T follicular helper cell (primary cell): ENCODE measurements at places on chromosomes 16 and 17.

- no peak for DNase-seq
Observed at GRCh38 chr16:86466696-86467406, 43.5 kb upstream of the FOXF1 start.

GRCh38 chr17:65633988-65634387, 72.5 kb upstream of the AXIN2 start:
- no peak for DNase-seq

- DNase-seq = no peak
Observed at GRCh38 chr17:81566461-81567126, 14.4 kb upstream of the FAAP100 start.

DNA sequence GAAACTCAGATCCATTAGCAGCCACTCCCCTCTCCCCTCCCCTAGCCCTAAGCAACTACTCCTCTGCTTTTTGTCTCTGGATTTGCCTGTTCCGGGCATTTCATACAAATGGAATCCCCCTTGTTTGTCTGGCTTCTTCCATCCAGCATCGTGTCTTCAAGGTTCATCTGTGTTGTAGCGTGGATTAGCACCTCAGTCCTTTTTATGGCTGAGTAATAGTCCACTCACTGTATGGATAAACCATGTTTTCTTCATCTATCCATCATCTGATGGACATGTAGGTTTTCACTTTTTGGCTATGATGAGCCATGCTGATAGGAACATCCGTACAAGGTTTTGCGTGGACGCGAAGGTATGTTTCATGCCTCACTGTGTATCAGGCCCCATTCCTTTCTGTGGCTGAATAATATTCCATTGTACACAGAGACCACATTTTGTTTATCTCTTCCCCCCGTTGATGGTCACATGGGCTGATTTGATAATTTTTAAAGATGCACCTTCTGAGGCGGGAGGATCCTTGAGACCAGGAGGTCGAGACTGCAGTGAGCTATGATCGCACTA, 8.9 kb upstream of the GSE1 start:
- no peak for DNase-seq

- DNase-seq = no peak
Observed at GRCh38 chr17:20206068-20206467, 196.9 kb downstream of the SPECC1 start.

DNA sequence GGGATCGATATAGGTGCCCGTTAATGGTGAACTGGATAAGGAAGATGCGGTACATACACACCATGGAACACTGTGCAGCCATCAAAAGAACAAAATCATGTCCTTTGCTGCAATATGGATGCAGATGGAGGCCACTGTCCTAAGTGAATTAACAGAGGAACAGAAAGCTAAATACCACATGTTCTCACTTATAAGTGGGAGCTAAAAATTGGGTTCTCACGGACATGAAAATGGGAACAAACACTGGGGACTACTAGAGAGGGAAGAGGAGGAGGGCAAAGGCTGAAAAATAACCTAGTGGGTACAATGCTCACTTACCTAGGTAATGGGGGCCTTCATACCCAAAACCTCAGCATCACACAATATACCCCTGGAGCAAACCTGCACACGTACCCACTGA, 302.6 kb downstream of the XYLT1 start:
- DNase-seq = no peak

GRCh38 chr17:76359375-76359774, 5.7 kb upstream of the PRPSAP1 start:
- DNase-seq = no peak

GRCh38 chr16:55756963-55757362, 75.9 kb downstream of the CES1 start:
- DNase-seq = no peak

DNA sequence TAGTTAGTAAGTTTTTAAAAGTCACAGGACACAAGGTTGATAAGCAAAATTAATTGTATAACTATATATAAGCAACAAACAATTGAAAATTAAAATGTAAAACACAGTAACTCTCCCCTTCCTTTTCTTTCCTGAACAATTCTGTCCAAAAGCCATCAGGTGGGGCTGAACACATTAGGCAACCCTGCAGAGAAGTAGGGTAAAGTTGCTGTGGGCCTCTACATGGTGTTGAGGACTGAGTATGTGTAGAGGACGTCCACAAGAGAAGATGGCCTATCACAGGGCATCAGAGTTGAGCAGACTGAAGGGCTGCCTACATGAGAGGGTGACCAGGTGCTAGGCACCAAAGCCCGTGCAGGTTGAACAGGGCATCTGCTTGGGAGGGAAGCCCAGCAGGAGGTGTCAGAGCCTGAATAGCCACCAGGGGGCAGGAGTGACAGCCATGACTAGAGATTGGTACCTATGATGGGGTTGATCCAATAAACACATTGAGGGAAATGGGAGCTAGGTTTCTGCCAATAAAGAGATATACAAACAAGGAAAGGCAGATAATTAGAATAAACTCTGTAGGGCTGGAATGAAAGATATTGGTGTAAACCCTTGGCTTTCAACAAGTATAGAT, 415.1 kb downstream of the NPIPA8 start:
- peak; percentile 25 for DNase-seq

DNA sequence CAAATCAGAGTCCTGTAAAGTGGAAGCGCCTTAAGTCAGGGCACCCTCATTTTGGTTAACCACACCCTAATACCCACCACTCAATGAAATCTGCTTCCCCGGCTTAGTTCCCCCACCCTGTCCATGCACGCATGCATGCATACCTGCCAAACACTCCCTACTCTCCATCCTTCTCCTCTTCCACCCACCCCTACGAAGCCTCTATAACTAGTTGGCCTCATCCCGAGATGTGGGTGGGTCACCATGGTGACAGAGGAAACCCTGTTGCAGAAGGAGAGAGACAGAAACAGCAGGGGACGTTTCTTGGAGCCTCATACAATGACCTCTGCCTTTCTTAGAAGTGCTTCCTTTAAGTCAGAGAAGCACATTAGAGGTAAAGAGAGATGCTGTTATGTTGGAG, 46.8 kb upstream of the DNAH9 start:
- DNase-seq = no peak

GRCh38 chr17:81393684-81394376, 1.4 kb upstream of the BAHCC1 start:
- DNase-seq = no peak

- DNase-seq = no peak
Observed at GRCh38 chr16:188674-189073, 8.4 kb downstream of the HBQ1 start.

GRCh38 chr16:21206550-21206949, 4.8 kb downstream of the ZP2 start:
- DNase-seq = no peak

DNA sequence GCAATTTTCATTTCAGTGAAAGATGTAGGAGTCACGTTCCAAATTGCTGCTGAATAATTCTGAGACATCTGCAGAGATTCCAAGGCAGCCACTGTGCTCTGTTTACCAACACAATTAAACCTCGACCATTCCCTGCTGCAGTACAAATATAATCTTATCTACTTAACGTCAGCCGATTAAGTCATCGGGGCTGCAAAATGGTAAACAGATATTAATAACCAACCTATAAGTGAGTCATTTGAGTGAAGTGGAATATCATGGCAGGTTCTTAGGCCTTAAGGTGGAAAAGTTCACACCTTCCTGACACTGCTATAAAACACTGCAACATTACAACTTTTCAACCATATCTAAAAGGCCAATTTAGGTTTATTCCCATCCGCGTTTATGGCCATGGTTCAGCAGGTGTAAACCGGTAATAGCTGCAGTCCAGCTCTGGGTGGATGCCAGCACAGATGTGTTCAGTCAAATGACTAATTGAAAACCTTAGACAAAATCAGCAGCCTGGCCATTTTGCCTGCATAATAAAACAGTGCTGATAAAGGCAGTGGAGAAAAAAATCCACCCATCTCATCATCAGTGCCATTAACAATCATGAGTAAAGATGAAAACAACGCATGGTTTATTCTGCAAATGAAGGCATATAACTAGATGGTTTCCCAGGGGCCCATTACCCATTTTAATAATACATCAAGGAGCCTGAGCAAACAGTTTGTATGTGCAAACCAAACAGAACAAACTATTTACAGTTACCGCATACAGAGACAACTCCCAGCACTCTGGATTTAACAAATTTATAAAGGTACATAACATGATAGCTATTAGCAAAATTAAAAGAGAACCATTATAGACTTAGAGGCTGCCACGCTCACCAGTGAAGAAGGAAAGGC, 202.9 kb upstream of the IRX3 start:
- DNase-seq = no peak

DNA sequence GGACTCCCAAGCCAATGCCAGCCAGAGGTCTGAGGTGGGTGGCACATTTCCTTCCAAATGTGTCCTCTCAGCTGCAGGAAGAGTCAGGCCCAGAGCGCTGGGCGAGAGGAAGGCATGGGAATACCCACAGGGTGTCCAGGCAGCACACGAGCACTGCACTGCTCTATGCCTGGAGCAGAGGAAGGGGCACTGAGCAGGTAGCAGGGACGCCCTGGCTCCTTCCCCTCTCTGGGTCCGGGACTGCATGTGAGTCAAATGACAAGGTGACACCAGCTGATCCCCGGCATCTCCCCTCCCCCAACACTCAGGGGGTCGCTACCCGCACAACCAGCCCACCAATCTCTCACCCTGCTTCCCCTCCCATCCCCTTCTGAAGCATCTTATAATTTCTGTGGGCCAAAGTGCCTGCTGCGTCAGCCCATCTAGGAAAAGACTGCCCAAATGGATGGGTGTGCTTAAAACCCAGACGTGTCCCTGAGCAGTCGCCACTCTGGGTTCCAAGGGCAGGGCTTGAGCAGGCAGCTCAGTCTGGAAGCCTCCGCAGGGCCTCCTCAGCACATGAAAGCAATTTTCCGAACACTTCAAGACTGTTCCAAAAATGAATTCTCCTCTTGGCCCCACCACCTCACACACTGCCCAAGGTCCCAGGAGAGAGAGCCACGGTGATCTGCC, 12.0 kb upstream of the BCAR1 start:
- DNase-seq = no peak

DNA sequence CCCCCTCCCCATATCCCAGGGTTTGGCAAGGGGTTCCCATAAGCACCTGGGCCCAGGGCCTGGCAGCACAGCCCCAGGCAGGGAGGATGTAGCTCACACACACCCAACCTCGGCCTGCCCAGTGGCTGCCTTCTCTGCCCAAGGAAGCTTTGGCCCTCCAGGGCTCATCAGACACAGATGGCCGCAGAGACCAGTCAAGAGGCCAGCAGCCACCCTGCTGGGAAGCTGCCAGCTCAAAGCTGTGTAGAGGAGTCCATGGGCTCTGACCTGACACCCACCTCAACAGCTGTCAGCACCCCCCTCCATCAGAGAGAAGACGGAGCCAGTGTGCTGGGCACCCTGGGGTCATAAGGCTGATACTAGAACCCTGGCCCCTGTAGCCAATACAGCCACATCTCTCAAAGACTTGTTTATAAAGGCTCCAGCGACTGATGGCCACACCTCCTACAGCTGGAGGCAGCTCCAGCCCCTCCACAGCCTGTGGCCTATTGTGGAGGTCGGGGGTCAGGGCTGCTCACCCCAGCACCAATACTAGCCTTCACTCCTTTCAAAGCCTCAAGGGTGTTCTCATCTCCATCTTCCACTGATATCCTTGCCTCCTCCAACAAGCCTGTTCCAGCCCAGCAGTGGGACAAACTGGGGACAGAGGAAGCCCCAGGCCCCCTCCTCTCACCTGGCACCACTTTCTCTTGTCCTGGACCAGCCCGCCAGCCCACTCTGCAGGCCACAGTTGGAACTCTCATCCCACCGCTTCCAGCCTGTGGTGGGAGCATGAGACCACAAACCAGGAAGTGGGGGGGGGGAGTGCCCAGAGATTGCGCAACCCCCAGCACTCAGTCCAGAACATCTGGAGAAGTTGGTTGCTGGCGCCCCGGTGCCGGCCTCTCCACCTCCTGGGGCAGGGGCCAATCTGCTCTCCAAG, 2.2 kb upstream of the MPG start:
- DNase-seq = no peak

- DNase-seq = no peak
Observed at GRCh38 chr16:68529608-68529930, 9.5 kb upstream of the ZFP90 start.

GRCh38 chr16:4101421-4102219, 14.6 kb downstream of the ADCY9 start:
- no peak for DNase-seq

GRCh38 chr17:79991924-79992648, 43.6 kb downstream of the TBC1D16 start:
- no peak for DNase-seq

GRCh38 chr16:22353191-22353919, 21.1 kb downstream of the CDR2 start:
- no peak for DNase-seq

- no peak for DNase-seq
Observed at GRCh38 chr16:53090286-53090590, 35.4 kb downstream of the CHD9 start.

- no peak for DNase-seq
Observed at GRCh38 chr17:8126491-8127066, 2.7 kb upstream of the HES7 start.

DNA sequence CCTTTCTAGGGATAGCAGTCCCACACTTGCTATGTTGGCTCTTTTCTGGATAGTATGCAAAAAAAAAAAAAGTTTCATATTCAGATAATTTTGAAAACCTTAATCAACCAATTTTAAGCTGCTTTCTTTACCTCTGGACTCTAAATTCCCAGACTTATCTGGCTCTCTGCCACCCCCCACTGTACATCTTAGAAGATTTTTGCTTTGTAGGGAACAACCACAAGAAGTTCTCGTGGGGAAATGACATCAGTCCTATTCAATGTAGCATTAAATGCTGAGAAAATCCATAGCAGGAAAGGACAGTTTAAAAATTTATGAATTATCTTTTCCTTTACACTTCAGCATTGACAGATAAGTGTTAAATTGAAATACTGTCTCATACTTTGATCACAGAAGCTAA, 562.7 kb upstream of the HSBP1 start:
- DNase-seq = no peak

- DNase-seq = no peak
Observed at GRCh38 chr16:70437017-70437581, 1.8 kb downstream of the ST3GAL2 start.

DNA sequence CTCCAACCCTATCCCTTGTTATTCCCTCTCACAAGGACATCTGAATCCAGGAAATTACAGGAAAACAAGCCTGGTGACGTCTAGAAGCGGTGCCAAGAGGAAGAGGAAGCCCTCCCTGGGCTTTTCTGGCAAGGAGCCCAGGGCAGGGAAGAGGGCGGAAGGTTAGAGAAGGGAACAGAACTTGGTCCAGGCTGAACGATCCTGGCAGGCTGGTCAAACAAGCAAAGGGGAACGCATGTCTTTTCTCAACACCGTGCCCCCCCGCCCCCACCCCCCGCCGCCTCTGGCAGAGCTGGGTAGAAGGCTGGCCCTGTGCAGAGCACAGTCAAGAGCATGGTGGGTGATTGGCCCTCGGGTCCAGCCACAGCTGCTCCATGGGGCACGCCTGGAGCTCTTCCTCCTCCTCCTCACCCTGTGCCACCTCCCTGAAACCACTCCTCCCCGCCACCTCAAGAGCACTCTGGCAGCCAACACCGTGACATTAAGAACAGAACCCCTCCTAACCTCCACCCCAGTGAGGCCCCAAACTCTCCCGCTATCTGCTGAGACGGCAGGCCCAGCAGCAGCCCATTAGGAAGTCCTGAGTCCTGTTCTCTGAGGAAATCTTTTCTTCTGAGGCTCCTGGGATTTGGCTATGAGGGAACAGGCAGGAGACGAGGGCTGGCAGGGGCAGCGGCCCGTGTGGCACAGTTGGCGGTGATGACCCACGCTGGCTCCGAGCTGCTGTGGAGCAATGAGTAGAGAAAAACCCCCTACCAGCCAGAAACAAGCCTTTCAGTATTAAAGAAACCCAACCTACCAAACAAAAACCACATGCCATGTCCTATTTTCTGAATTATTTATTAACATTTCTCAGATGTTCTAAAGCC, 7.3 kb downstream of the C16orf86 start:
- no peak for DNase-seq
